ENCODE measurements at places on chromosomes 6 and 20.

- DNase-seq: no peak
Observed at GRCh38 chr6:18329776-18330175, 57.4 kb upstream of the RNF144B start.

- no peak for DNase-seq
Observed at GRCh38 chr20:47231382-47232039, 125.0 kb downstream of the ZMYND8 start.

DNA sequence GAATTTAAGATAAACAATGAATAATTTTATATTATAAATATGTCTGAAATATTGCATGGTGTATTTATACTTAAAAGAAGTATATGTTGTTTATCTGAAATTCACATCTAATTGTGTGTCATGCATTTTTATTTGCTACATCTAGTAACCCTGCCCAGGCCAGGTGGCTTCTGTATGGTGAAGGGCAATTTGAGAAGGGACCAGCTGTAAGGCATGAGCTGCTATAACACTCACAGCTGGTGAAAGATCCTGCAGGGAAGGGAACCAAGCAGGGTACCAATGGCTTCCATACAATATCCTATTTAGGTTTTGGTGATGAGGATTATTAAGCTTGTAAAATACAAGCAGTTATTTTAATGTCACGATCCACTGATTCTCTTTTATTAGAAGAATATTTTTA is 921.8 kb upstream of the GJE1 start:
- no peak for DNase-seq

DNA sequence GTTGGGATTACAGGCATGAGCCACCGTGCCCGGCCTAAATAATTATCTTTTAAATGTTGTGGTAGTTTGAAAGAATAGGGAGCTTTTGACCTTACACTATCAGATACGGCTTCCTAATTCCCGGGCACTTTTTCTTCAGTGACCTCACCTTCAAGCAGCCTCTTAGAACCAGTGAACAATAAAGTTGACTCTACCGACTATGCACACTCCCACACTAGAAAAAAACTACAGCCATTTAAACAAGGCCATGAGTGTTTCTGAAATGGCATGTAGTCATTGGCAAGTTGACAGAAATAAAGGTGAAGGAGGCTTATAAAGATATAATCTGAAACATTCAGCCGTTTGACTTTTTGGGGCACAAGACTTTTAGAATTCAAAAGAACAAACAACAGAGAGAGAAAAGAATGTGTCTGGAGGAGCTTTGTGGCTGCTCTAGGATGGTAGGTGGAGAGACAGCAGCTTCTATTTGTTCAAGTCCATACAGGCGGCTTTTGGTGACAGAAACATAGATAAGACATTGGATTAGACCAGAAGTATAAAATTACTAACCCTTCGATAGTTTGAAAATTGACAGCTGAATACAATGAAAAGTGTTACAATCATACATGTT is 75.2 kb downstream of the GJA1 start:
- DNase-seq: no peak

GRCh38 chr6:119348748-119349360 is 707 bp downstream of the MAN1A1 start:
- peak; percentile 54 for DNase-seq

- no peak for DNase-seq
Observed at GRCh38 chr6:128266946-128267345, 253.5 kb downstream of the PTPRK start.

- DNase-seq: no peak
Observed at GRCh38 chr20:34984756-34985261, 29.1 kb downstream of the MYH7B start.

- DNase-seq: no peak
Observed at GRCh38 chr6:4620284-4621151, 155.7 kb upstream of the CDYL start.

DNA sequence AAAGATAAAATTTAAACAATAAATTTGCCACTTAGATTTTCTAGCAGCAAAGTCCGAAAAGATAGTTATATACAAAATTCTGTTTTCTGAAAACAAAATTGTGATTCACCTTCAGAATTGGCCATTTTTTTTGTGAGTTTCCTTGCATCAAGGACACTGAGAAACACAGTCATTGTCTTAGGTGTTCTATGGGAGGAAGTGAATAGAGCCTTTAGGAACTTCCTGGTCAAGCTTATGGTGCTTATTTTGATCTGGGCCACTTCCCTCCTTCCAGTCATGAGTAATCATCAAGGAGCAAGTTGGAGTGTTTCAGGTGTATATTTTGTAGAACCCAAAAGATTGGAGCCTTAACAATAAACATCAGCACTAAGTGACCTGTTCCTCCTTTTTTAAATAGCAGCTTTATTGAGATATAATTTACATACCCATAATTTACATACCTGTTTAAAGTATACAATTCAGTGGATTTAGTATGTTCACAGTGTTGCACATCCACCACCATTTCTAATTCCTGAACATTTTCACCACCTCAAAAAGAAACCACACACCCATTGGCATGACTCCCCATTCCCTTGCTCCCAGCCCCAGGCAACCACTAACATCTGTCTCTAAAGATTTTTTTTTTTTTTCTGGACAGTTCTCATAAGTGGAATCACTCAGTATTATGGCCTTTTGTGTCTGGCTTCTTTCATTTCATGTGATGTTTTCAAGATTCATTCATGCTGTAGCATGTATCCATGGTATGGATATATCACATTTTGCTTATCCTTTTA is 17.6 kb downstream of the TMEM74B start:
- DNase-seq: no peak

GRCh38 chr6:140003217-140003616 is 628.8 kb upstream of the CITED2 start:
- DNase-seq: no peak

GRCh38 chr6:154304191-154304590 is 52.4 kb downstream of the IPCEF1 start:
- DNase-seq: no peak

- no peak for DNase-seq
Observed at GRCh38 chr6:76779068-76779467, 684.2 kb downstream of the HTR1B start.

GRCh38 chr20:48189181-48189580 is 403.9 kb upstream of the SULF2 start:
- no peak for DNase-seq

- no peak for DNase-seq
Observed at GRCh38 chr20:47332381-47333206, 23.9 kb downstream of the ZMYND8 start.

GRCh38 chr6:155270561-155271091 is 6.8 kb downstream of the CLDN20 start:
- no peak for DNase-seq

DNA sequence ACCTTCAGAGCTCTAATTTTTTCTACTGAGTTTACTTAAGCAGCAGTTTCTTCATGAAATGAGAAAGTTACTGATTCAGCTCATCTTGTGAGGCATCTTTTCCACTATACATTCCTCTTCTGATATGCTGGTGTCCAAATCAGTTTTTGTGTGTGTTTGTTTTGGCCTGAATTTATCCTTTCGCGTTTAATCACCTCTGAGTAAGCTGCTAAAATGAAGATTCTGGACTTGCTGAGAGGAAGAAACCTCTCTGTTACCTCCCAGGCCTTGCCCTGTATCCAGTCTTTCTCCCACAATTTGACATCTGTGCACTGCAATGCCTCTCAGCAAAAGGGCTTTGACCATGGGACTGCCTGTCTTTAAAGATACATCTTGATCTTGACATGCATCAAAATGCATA is 536.2 kb upstream of the NRSN1 start:
- no peak for DNase-seq

DNA sequence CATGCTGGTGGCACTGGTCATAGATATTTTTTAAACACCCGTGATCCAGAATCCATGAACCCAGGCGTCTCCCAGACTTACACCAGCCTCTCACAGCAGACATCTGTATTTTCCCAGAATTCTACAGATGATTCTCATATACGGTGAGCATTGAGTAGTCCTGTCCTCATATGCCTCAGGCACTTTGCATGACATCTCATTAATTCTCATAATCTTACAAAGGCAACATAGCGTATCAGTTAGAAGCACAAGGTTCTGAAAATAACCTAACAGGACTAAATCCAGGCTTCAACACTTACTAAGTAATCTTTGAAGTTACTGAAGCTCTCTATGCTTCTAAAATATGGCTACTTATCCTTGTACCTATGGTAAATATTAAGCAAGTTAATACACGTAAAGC is 8.9 kb downstream of the NDUFAF4 start:
- no peak for DNase-seq

DNA sequence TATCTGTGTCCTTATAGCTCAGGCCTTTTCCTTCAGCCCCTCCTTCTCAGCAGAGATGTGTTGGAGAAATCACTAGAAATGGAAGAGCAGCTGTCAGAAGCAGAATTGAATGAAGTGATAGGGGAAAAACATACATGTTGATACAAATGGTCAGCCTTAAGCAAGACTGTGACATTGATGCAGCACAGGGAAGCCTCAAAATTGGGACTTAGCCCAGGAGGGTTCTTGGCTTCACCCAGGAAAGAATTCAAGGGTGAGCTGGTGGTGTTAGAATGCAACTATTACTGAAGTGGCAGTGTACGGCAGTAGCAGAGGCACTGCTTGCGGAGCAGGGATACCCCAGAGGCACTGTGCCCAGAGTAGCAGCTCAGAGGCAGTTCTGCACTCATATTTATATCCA is 8.0 kb upstream of the KIF16B start:
- no peak for DNase-seq

GRCh38 chr6:73768558-73768957 is 72.6 kb downstream of the CD109 start:
- DNase-seq: no peak

DNA sequence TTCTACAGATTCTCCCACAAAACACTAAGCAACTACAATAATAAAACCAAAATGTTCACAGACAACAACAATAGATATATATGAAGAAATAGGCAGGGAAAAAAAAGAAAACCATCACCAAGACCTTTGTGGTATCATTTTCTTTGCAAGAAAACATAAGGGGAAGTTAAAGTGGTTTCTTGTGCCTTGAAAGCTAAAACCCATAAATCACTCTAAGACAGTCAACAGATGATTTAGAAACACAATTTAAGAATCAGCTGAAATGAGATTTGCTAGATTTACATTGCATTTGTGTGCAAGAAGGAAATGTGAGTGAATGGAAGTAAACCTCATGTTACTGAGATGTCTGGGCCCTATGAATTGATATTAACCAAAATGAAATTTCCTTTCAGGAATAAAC is 1265.4 kb upstream of the GJE1 start:
- no peak for DNase-seq

GRCh38 chr6:52077961-52078625 is 9.3 kb downstream of the PKHD1 start:
- DNase-seq: no peak

DNA sequence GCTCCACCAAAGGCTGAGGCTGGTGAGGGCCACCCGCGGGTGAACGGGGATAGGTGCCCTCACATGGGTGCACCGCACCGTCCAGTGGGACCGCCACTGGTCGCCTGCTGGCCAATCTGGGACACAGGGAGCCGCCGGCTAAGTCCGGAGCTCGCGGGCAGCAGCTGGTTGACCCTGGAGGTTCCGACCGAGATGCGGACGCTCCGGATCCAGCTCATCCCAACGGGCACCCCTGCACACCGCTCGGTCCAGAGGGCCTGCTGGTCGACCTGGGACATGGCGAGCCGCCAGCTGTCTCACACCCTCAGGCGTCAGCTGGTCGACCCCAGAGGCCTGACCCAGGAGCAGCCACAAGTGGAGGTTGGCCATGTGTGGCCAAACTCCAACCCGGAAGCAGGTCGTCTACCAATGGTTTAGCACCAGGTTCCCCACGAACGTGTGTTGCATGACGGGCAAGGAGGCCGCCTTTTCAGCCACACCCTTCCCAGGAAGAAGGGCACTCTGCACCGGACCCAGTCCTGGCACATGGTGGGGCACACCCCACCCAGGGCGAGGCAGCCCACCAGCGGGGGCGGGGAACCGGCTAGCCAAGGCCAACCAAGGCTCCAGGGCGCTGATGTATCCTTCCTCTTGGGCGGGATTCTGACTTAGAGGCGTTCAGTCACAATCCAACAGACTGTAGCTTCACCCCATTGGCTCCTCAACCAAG is 746.0 kb upstream of the DEFB115 start:
- no peak for DNase-seq

DNA sequence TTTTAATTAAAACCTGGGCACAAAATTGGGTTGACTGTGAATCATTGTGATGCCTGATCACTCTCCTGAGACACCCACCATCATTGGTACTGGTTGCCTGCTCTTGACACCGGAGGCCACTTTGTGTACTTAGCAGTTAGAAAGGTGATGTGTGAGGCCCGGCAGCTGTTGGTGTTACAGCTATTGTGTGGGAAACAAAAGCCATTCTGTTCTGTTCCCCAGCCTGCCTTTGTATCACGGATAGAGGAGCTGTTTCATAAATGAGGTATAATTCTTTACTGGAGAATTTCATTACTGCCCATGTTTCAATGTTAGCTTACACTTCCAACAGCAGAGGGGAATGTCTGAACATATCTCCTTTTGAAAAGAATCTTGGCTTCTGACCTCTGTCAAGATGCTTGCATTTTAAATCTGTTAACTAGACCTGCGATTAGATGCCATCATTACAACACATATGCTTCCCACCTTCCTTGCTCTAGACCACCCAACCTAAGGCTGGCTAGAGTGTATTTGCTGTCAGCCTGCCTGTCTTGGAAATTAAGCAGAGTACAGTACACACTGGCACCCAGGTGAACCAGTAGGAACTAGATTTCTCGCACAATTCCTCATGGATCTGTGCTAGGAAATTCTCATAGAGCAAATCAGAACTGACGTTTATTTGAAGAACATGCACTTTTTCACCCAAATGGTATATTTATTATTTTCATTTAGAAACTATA is 142.4 kb upstream of the INSM1 start:
- DNase-seq: no peak

DNA sequence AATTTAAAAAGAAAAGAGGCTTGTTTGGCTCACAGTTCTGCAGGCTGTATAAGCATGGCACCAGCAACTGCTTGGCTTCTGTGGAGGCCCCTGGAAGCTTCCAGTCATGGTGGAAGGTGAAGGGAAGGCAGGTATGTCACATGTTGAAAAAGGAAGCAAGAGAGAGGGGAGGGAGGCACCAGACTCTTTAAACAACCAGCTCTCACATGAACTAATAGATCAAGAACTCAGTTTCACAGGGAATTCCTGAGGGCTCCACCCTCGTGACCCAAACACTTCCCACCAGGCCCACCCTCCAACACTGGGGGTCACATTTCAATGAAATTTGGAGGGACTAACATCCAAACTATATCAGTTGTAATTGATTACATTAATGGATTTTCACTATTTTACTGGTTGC is 127.9 kb upstream of the MLIP start:
- no peak for DNase-seq

- DNase-seq: no peak
Observed at GRCh38 chr6:22250486-22250885, 46.4 kb downstream of the PRL start.

- no peak for DNase-seq
Observed at GRCh38 chr20:52230409-52230808, 38.8 kb upstream of the ZFP64 start.

All from CD4-positive, alpha-beta T cell treated with Interleukin-6 for 4 hours (primary cell).